ENCODE measurements at places on chromosomes 4 and X.
A peak's percentile ranks its signal among the peaks of the same experiment; 100 is the strongest.

DNA sequence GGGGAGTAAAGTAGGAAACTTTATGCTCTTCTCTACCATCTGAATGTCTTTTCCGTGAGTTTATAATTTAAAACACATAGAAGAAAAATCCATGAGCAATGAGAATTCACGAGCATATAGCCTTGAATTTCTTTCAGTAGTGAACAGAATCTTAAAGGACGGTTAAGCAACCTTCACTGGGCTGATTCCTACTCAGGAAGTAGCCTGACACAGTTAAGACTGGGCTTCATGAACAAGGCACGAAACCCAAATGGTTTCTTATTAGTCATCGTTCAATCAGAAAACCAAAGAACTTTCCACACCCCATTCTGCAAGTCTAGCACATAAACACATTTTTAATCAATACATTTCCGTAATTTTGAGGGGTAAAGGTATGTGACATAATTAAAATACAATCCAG lies 95.8 kb downstream of the SH3KBP1 start:
- no peak for DNase-seq

DNA sequence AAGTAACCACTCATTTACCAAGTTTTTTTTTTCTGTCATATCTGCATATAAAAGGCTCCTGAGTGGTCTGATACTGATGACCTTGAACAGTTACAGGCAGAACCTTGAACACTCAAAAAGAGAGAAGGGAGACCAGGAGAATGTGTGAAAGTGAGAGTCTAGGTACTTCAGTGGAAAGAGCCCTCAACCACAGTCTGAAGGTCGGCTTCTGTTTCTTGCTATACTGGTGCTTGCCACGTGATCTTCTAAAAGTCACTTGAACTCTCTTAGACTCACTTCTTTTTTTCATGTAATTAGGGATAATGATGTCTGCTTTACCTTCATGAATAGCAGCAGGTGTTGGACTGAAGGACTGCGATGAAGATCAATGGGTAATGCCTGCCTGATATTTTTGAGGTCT lies 22.8 kb downstream of the GABRB1 start:
- no peak for DNase-seq

DNA sequence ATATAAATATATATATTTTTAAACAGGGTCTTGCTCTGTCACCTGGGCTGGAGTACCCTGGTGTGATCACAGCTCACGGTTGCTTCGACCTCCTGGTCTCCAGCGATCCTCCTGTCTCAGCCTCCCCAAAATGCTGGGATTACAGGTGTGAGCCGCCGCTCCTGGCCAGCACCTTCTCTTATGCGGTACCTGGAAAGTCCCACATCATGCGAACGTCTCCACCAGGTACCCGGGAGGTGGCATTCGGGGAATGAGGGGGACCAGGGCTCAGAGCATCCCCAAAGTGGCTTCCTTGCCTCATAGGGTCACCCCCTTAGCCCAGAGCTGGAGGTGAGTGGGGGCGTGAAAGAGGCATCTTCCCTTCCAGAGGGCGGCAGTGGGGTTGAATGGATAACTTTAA lies 84.0 kb upstream of the PPP2R3B start:
- no peak for DNase-seq

DNA sequence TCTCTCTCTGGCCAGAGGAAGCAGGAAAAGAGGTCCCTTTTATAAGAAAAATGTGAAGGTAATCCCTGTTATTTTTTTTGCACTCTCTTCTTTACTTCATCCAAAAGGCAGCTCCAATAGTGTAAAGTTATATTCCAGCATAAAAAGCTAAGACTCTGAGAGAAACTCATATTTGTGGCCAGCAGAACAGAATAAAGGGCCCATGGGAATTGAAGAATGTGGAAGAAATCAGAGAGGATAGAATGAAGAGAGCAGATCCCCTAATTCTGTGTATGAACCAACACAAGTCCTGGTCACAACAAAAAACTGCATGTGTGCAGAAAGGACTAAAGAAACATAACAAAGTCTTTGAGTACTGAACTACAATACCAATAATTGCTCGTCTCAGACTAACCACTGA lies 22.3 kb downstream of the RPS6KA6 start:
- no peak for DNase-seq

DNA sequence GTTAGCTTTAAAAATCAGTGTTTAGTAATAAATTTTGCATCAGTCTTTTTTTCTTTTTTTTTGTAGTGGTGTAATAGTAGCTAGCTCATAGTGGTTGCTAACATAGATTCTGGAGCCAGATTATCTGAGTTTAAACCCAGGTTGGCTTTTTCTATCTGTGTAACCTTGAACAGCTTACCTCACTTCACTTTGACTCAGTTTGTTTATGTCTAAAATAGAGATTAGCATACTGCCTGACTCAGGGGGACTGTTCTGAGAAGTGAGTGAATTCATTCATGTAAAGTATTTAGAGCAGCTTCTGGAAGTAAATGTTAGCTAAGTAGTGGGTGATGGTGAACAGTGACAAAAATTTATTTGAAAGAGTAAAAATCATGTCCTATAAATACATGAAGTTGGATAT lies 32.9 kb downstream of the CPEB2 start:
- DNase-seq = peak; percentile 37

DNA sequence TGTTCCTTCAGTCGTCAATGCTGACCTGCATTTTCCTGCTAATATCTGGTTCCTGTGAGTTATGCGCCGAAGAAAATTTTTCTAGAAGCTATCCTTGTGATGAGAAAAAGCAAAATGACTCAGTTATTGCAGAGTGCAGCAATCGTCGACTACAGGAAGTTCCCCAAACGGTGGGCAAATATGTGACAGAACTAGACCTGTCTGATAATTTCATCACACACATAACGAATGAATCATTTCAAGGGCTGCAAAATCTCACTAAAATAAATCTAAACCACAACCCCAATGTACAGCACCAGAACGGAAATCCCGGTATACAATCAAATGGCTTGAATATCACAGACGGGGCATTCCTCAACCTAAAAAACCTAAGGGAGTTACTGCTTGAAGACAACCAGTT lies 12.6 kb downstream of the TLR8 start:
- no peak for DNase-seq

GRCh38 chrX:150364347-150365050 lies 1.4 kb downstream of the MAMLD1 start:
- no peak for DNase-seq

- no peak for DNase-seq
These were observed 99.2 kb upstream of the TENM3 start for GRCh38 chr4:182143822-182144625.

DNA sequence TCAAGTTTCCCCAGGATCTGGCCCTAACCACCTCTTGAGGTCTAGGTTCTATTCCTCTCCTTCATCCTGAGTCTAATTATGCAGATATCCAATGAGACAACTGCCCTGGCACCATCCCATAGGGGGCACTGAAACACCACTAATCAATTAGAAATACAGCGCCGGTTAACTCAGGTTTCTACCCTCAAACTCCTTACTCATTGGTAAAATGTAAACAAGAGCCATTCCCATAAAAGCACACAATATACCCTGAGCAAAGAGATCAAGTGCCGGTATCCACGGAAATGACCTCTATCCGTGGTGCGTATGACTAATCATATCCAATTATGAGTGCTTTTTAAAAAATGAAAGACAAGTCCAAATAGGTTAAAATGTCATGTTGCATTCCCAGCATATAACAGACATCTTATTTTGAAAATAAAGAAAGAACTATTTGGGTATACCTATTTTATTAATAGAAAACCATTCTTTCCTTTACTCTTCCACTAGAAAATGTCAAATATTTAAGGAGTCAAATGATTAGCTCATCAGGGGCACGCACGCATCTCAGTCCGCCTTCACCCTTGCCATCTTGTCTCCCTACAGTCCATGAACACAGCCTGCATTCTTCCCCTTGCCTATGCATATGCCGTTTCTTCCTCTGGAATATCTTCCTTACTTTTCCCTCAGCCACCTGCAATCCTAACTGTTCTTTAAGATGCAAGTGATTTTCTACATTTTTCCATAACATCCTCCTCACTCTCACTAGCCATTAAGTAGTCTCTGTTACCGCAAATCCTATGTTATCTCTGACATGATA lies 141.1 kb downstream of the MAML3 start:
- DNase-seq = peak; percentile 47

DNA sequence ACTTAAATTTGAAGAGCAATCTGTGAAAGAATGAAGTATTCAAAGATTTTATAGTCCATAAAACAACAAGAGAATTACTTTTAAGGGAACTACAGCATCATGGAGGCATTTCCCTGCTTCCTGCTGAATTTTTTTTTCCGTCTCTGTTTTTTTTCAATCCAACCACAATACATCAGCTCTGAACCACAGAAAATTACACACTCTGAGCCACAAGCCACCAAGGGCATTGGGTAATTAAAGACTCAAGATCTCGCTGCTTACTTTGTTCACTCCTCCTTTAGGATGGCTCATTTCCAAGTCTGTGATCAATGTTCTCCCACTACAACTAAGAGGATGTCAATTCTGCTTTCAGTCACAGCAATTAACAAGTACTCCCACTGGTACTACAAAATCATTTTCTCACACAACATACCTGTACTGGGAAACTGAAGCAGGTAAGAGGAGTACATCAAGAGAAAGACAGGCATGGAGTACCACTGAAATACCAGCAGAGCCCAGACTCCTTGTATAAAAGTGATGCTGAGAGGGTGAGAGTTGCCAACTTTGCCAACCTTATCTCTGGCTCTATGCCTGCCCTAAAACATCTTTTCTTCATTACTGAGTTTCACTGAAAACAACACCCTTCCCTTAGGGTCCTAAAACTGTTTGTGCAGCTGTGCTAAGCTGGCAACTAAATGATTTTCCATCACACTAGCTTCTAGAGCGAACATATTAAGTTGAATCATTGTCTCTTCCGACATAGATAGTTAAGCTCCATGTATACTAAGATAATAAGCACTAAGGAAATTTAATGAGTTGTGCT lies 105.8 kb upstream of the MAGEB18 start:
- DNase-seq = no peak

GRCh38 chrX:149631234-149632165 lies at the start of gene TMEM185A:
Gene TMEM185A, minus strand, starts transcription at chrX:149631792. Its CDS starts 212 bp downstream, at chrX:149631580.
- no peak for DNase-seq

DNA sequence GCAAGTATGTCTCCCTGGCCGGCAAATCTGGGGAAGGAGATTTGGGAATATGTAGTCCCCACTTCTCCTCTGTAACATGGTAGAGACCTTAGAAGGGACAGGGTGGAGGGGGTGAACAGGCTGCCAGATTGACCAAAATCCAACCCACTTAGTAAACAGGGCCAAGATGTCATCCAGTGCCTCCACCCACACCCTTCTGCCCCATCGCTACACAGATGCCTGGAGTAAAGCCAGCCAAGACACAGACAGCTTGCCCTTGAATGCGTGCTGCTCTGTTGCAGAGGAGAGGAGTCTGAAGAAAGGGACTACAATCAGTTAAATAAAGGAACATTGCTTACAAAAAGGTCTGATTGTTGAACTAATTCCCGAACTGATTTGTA lies 160.1 kb upstream of the LDB2 start:
- DNase-seq = no peak

DNA sequence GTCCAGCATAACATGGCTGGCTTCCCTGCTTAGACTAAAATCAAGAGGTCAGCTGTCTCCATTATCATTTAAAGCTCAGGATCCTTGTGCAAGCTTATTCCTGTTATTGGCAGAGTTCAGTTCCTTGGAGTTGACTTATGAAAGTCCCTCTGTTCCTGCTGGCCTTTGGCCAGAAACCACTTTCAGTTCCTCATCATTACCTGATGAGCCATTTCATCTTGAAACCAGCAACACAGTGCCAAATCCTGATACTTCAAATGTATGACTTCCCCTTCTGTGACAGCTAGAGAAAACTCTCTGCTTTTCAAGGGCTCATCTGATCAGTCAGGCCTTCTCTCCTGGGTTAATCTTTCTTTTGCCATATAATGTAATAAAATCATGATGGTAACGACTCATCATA lies 110.6 kb upstream of the FSTL5 start:
- no peak for DNase-seq

DNA sequence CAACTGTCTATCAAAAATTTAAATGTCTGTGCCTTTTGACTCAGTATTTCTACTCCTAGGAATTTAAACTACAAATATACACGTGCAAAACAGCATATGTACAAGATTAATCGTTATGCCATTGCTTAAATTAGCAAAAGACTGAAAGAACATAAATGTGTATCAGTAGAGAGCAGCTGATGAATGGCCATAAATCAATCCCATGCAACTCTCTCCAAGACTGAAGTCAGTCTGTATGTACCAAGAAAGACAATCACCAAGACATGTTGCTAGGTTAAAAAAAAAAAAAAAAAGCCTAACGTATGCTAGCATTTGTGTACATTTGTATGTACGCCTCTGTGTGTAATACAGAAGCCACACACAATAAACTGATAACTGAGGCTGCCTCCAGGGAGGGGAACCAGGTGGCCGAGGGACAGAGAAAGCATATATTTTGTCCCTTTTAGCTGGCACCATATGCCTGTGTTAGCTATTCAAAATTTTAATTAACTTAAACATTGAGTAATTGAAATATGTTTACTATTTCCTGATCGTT lies 130.7 kb downstream of the SH3KBP1 start:
- DNase-seq = no peak

- DNase-seq = no peak
These were observed 2.0 kb downstream of the SMIM14 start for GRCh38 chr4:39636531-39637184.

- DNase-seq = no peak
These were observed 46.6 kb upstream of the CDKN2AIP start for GRCh38 chr4:183397741-183398297.

DNA sequence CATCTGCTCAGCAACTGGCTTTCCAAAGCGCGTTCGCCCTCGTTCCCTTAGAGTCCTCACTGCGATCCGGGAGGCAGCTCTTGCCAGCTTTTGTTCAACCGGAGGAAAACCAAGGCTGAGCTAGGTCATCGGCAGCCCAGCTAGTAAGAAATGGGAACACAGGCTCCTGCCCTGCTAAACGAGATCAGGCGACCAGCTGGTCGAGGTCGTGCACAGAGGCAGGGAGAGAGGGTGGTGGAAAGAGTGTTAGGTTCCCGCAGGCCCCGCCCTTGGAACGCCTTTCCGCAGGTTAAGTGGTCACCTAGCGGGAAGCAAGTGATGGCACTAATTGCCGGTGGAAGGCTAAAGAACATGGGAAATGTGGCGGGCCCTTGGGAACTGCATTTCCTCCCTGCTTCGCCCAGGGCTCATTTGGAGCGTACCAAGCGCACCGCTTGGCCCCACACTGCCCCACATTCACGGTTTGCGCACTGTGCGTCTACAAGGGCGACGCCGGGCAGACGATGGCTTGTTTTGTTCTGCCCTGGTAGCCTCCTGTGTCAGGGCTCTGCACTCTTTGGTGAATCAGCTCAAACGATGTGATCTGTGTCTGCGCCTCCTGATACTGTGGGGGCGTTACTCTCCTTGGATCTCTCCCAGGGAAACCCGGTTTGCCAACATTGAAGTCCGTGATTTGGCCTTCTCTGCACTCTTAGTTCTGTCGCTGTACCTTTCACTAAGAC lies 7.2 kb upstream of the PRDM8 start:
- DNase-seq = no peak

DNA sequence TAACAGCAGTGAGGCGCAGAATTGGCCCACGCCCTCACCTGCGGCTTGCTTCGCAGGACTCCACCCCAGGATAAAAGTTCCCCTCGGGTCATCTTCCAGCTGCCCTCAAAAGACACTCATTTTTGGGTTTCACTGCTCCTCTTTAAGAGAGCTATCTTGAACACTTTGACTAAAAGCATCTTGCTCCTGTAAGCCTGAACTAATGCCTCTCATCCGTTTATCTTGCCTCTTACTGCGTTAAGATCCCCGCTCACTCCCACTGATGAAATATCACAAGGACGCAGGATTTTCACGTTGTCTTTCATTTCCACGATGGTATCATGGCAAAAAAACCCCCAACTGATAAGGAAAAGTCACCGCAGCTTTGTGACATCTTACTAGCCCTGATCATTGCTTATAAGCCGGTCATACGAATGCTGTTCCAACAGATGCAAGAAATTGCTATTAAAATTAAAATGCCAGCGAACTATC lies 591 bp upstream of the ACSL4 start:
- DNase-seq = no peak

Measured in retinal pigment epithelial cell (primary cell).